ENCODE measurements at places on chromosomes 11 and 22. TPM values are rescaled to one million over a fixed set of nuclear protein-coding genes. Genes with fewer than 3 reads are reported as not detected.

- H3K27ac ChIP-seq: no peak overlapping the region
- H3K4me1 ChIP-seq: no peaks in the 10 kb centered on the region
- H3K27me3 ChIP-seq: no peaks in the 10 kb centered on the region
- DNase-seq: no peak
- H3K4me3 ChIP-seq: no peak overlapping the region
- no peaks in the 10 kb centered on the region for H3K36me3 ChIP-seq
Measured at GRCh38 chr11:116172851-116173250, 599.9 kb downstream of the BUD13 start.

DNA sequence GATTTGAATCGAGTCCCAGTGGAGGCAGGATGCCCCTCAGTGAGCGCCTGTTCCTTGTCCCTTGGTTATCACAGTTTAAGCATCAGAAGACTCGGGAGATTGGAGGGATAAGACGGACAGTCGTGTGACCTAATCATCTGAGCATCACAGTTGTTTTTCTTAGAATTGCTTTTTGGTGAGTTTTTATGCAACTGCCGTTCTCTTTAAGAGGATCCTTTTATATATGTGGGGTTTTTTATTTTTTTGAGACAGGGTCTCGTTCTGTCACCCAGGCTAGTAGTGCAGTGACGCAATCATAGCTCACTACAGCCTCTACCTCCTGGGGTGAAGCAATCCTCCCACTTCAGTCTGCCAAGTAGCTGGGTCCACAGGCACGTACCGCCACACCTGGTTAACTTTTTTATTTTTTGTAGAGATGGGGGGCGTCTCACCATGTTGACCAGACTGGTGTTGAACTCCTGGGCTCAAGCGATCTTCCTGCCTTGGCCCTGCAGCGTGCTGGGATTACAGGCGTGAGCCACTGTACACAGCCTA is 16.5 kb downstream of the NUP50 start:
- H3K27ac ChIP-seq: no peak overlapping the region
- no peak overlapping the region for H3K4me3 ChIP-seq
- H3K36me3 ChIP-seq: peaks cover 48% of the 10 kb centered on the region
- no peaks in the 10 kb centered on the region for H3K4me1 ChIP-seq

DNA sequence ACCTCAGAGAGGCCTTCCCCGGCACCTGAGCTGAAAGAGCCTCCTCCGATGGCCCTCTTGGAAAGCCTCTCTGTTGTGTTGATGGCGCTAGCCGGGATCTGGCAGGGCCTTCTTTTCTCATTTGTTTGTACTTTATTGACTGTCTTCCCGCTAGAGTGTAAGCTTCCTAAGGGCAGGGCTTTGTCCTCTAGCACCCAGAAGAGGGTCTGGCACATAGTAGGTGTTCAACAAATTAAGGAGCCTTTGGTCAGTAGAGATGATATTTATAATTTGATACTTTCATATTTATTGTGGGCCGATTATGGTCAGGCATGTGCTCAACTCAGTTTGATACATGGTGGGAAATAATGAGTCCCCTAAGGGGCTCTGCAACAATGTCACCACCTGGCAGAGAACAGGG is 4.0 kb downstream of the ARL2 start:
- H3K4me3 ChIP-seq: no peak overlapping the region
- no peak for DNase-seq
- peaks cover 11% of the 10 kb centered on the region for H3K36me3 ChIP-seq
- no peaks in the 10 kb centered on the region for H3K27me3 ChIP-seq

GRCh38 chr11:94111660-94112059 is 17.0 kb upstream of the PANX1 start:
- no peaks in the 10 kb centered on the region for H3K36me3 ChIP-seq
- no peak overlapping the region for H3K27ac ChIP-seq
- H3K4me1 ChIP-seq: no peaks in the 10 kb centered on the region
- H3K4me3 ChIP-seq: no peak overlapping the region
- peaks cover 2% of the 10 kb centered on the region for H3K27me3 ChIP-seq

GRCh38 chr11:19828382-19829108 is 115.9 kb downstream of the NAV2 start:
- H3K4me3 ChIP-seq: no peak overlapping the region
- peaks cover 2% of the 10 kb centered on the region for H3K4me1 ChIP-seq
- H3K27ac ChIP-seq: no peak overlapping the region
- no peak for DNase-seq
- H3K36me3 ChIP-seq: peaks cover 3% of the 10 kb centered on the region
- H3K27me3 ChIP-seq: no peaks in the 10 kb centered on the region

- H3K4me1 ChIP-seq: no peaks in the 10 kb centered on the region
- H3K27me3 ChIP-seq: no peaks in the 10 kb centered on the region
- H3K27ac ChIP-seq: no peak overlapping the region
- DNase-seq: no peak
- no peaks in the 10 kb centered on the region for H3K36me3 ChIP-seq
- H3K4me3 ChIP-seq: no peak overlapping the region
Measured at GRCh38 chr11:20840341-20840740, 171.0 kb downstream of the NELL1 start.

CABP7 gene
- under 0.01 TPM for total RNA-seq

APOL2 gene
- 57.5 TPM for total RNA-seq
